PC-3 (cell line): ENCODE measurements at places on chromosomes 7 and 10. TPM values are rescaled to one million over a fixed set of nuclear protein-coding genes. Genes with fewer than 3 reads are reported as not detected.

DNA sequence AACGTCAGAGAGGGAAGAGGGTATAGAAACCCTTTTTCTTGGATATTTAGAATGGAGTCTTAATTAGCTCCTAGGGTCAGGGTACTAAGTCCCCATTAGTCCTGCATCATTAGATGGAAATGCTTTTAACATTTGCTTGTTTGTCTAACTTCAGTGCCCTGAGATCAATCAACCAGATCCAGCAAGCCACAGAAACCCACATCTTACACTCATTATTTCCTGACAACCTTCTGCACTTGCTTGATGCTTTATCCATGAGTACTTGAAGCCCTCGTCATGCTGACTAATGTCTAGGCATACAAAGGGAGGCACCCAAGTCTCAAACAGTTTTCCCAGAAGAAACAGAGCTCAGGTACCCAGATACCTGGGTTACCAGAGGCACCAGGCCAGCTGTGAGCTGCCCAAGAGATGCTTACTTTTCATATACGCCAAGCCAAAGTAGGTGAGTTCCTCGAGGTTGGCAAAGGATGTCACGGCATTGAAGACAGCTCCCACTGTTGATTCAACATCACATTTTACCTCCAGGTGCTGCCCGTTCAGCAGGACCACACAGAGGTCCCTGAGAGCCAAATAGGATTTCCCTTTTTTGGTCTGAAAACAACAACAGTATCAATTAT is 42.7 kb downstream of the FRMPD2 start:
- no peaks in the 10 kb centered on the region for H3K4me1 ChIP-seq
- H3K27me3 ChIP-seq, result peaks cover 15% of the 10 kb centered on the region
- H3K4me3 ChIP-seq, result no peak overlapping the region
- H3K36me3 ChIP-seq, result no peaks in the 10 kb centered on the region

DNA sequence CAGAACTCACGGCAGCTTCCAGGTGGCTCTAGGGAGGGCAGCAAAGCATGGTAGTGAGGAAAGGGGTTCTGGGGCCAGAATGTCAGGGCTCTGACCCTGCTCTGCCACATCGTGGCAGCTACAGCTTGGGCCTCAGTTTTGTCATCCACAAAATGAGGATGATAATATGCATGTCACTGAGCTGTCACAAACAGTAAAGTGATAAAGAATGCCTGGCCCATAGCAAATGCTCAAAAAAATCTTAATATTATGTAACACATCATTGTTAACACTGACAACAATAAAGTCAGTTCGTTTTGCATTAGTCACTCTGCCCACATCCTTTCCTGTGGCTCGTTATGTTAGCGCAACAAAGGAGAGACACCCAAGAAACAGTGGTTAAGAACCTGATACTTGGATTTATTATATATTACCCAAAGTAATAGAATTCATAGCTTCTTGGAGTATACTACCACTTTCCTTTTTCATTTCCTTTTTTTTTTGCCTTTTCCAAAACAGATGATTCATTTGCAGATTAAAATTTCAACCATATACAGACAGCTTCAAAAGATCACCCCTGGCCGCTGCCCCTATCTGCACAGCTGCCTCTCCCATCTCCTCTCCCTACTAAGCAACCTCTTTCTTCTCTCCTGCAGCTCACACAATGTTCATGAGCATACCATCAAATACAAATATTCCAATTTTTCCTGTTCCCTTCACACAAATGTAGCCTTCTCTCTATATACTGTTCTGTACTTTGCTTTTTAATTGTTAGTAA is 45.5 kb upstream of the DDC start:
- H3K27ac ChIP-seq, result no peak overlapping the region
- no peaks in the 10 kb centered on the region for H3K27me3 ChIP-seq
- no peak overlapping the region for H3K4me3 ChIP-seq
- DNase-seq, result peak; percentile 88

GRCh38 chr7:140597428-140597949 is 43.1 kb downstream of the DENND2A start:
- no peaks in the 10 kb centered on the region for H3K27me3 ChIP-seq
- peak overlapping the region; percentile 45 for H3K27ac ChIP-seq
- no peaks in the 10 kb centered on the region for H3K36me3 ChIP-seq

DNA sequence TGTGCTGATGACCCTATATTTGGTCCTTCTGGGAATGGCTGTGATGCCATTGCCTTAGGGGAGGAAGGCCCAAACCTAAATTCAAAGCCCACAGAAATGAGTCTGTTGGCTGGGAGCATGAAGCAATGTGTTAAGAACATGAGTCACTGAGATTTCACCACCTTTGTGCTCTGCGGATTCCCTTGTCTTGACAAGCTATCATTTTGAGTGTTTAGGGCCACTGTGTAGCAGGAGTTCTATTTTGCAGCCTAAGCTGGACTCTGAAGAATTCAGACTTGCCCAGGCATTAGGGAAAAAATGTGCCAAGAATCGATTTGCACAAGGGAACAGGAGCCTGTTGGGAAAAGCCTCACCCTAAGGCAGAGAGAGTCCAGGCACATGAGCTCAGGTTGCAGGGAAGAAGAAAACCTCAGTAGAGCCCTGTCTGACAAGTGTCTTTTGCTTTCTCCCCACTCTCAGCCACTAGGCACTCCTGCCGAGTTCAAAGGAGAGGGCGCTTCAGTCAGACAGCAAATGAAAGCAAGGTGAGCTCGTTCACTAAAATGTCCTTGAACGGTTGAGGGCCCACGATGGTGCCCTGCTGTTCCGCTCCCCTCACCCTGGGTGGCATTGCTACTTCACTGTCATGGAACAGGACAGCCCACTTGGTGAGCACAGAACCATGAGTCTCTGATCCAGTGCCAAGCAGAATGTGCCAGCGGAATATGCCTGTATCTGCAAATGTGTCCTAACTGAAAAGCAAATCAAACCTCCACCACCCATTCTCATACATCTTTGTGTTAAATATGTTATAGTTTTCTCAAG is 93.6 kb downstream of the PRLHR start:
- no peaks in the 10 kb centered on the region for H3K27me3 ChIP-seq
- DNase-seq, result peak; percentile 85
- 0 out of 2 replicates have a peak overlapping the region, but pooled peaks have one; percentile 35 for H3K4me3 ChIP-seq
- peaks cover 38% of the 10 kb centered on the region for H3K4me1 ChIP-seq
- H3K27ac ChIP-seq, result peak overlapping the region; percentile 96
- H3K36me3 ChIP-seq, result no peaks in the 10 kb centered on the region

DNA sequence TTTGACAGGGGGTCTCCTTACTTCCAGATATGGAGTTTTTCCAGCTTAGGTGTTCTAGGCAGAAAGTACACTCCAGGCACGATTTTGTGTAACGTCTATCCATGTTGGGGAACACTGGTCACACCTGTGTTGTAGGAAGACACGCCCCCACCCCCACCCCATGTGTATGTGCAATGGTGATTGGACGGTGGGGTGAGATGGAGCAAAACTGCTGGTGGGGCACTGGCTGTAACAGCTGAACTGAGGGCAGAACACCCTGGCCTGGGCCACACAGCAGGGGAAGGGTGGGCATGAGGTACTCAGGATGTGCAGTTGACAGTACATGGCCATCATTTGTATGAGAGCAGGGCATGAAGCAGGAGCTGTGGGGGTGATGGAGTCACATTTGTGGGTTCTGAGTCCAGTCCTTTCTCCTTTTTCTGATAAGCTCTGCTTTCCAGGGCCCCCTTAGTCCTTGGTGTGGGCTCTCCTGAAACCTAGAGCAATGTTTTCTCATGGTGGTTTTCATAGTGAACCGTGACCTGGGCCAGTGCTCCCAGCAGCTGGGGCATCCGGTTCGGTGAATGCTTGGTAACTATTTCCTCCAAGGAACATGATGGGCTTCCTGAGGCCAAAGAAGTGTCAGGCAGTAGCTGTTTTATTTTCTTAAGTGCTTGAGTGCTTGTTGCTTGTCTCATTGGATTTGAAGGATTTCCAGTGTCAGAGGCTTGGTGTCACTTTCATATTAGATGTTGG is 63.4 kb upstream of the AQP1 start:
- no peak overlapping the region for H3K27ac ChIP-seq
- no peak overlapping the region for H3K4me3 ChIP-seq
- no peaks in the 10 kb centered on the region for H3K27me3 ChIP-seq
- no peaks in the 10 kb centered on the region for H3K36me3 ChIP-seq
- H3K4me1 ChIP-seq, result peaks cover 24% of the 10 kb centered on the region
- DNase-seq, result no peak

The FZD1 gene
- 2.7 and 3.1 TPM in 2 replicates for total RNA-seq

- H3K4me1 ChIP-seq, result no peaks in the 10 kb centered on the region
- no peaks in the 10 kb centered on the region for H3K27me3 ChIP-seq
- H3K27ac ChIP-seq, result no peak overlapping the region
- peaks cover 34% of the 10 kb centered on the region for H3K36me3 ChIP-seq
These were observed 16.9 kb downstream of the ZNF800 start for GRCh38 chr7:127375631-127376030.
